ENCODE measurements at places on chromosomes 5 and 9.

DNA sequence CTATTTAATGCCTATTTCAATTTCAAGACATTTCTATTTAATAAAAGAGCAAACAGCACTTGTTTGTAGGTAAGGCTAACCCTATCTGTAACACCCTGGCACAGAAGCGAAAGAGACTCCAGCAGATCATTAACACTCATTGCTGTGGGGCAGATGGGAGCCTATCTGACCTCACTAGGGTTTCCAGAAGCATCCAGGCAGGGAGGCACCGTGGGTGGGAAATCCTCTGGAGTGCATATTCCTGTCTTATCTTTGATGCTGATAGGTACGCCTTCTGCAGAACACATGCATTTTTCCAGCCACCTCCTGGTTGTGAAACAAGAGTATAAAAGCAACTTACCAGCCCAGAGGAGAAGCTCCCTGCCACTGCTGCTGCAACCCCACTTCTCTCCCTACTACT is 233.7 kb downstream of the GLIS3 start:
- peak; percentile 60 for DNase-seq

DNA sequence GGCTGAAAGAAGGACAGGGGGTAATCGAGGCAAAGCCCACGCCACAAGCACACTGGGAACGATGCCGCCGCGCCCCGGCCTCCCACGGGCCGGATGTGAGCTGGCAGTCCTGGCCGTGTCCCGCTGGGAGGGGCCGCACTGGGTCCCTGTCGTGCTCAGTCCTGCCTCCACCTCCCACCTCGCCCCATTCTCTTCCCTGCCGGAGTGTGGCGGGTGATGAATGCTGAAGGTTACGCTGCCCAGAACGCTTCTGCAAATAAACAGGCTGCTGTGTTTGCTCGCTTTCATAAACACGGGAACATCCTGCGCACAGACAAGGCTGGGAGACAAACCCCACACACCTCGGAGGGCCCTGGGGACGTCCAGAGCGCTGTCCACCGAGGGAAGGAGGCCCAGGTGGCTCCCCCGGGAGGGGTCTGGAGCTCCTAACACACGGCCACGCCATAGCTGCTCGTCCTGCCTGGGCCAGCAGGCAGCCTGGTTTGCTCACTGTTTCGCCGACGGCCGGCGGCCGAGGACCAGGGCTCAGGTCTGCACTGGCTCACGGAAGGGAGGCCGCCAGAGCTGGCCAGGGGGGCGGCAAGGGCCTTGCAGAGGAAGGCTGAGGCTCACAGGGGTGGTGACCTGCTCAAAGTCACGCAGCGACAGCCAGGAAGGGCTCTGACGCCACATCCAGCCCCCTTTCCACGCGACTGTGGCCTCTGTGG is 2.3 kb downstream of the DNLZ start:
- no peak for DNase-seq

GRCh38 chr5:159393854-159394274 is 63.6 kb upstream of the IL12B start:
- peak; percentile 61 for DNase-seq

DNA sequence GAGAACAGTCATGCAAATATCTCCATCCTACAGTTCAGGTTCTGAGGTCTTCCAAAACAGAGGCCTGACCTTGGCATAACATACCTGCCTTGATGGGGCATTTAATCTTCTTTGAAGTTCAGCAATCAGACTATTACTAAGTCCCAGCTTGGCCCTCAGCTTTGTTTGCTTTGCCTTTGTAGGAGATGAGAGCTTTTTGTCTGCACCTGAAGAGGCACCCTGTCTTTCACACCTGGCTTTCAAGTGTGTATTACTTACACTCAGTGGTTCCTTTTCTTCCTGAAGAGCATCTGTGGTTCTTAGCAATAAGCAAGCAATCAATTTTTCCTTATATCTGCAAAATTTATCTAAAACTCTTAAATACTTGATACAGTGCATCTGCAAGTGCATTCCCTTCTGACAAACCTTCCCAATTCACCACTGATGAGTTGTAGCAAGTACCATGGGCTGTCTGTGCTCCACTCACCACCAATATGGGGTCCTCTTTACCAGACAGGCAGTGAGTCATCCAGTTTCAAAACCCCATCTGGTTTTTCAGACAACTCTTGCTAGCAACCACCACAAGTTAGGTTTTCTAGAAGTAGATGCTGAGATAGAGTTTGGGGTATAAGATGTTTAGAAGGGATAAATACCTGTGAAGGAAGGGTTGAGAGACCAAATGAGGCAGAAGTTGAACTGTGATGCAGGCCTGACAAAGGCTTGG is 100.2 kb downstream of the HINT1 start:
- DNase-seq = no peak

DNA sequence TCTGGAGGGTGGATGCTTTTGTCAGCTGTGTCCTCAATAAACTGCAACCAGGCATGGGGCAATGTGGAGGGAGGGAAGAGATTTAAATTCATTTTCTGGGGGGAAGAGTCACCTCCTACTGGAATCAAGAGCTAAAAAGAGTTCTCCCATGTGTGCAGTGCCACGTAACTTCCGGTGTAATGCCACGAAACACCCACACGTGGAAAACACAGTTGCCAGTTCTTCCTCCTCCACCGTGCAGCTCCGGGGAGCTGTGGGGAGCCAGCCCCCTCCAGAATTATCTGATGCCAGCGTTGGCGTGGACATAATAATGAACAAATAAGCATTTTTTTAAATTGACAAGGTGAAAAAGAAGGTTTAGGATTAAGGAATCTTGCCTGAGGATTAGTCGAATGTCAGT is 32.1 kb upstream of the MED10 start:
- DNase-seq = peak; percentile 30
